ENCODE measurements at places on chromosomes 11 and 22.

DNA sequence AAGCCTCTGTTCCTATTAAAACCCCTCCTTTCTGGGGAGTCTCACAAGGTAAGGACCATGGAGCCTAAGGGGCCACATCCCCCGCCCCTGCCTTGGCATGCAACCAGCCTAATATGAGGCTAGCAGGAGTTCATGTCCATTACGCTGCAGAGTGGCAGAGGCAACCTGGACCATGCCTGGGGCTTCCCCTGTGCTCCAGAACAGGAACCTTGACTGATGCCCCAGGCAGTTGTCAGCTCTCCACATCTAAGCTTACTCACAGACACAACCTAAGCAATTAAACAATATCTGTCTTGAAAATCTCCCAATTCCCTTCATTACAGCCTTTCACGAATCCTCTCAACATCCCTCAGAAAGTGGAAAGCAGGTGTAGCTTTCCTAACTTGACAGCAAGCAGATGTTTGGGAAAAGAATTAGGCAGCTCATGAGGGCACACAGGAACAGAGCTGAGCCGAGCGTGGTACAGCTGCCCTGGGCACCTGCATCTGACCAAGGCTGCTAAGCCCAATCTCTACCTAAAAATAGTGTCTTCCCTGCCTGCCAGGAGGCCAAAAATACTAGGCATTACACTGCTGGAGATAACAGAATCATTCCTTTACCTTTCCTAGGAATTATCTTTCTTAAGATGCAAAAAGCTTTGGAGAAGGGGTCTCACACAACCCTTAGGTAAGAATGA is 20.8 kb downstream of the C11orf71 start:
- no peak for DNase-seq

GRCh38 chr11:90913131-90913668 is 690.4 kb upstream of the CHORDC1 start:
- no peak for DNase-seq

GRCh38 chr11:110340436-110340835 is 44.0 kb upstream of the RDX start:
- no peak for DNase-seq

GRCh38 chr22:37744589-37744988 is 47.7 kb downstream of the TRIOBP start:
- no peak for DNase-seq

GRCh38 chr11:45181193-45181888 is 34.9 kb downstream of the PRDM11 start:
- DNase-seq, result no peak

GRCh38 chr11:119709638-119710346 is 19.2 kb downstream of the NECTIN1 start:
- no peak for DNase-seq

DNA sequence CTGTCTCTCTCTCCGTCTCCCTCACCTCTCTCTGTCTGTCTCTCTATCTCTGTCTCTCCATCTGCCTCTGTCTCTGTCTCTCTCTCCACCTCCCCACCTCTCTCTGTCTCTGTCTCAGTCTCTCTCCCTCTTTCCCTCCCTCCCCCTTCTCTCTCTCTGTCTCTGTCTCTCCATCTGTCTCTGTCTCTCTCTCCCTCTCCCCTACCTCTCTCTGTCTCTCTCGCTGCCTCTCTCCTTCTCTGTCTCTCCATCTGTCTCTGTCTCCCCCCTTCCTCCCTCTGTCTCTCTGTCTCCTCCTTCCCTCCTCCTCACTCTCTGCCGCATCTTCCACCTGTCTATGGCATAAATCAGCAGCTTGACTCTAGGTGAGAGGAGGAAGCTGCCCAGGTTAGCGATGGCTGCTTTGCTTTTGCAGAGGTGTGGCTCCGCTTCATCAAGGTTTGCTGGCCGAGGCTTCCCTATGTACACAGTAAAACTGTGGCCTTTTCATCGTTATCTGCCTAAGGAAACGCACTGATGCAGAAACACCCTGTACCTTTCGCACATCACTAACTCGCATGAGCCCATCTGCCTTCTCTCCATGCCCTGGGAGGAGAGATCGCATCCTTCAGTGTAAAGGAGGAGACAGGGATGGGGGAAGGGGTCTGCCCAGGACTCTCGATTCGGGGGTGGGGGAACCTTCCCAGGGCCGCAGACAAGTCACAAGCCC is 44.5 kb downstream of the ANO1 start:
- no peak for DNase-seq

DNA sequence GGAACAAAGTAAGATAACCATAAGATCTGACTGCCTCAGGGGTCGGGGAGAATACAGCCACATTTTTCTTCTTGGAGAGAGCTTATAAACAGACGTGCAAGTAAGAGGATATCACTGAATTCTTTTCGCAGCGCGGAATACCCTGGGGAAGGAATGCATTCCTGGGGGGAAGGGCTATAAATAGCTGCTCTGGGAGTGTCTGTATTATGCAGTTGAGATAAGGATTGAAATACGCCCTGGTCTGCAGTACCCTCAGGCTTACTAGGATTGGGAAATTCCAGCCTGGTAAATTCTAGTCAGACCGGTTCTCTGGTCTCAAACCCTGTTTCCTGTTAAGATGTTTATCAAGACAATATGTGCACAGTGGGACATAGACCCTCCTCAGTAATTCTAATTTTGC is 1491.7 kb upstream of the RAG2 start:
- no peak for DNase-seq

DNA sequence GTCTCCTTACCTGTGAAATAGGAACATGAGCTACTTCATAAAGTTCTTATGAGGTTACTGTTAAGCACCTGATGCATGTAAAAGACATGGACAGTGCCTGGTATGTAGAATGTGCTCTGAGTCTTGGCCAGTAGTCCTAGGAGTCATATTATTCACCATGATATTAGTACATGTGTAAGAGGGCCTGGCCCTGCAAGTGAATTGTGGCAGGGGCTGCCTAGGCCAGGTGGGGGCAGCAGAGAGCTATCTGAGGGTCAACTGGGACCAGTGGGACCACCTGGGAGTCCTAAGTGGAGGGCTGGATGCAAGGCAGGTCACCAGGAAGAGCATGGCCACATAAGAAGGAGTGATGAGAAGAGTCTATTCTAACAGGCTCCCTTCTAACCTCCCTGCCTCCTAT is 529.5 kb downstream of the SOX6 start:
- DNase-seq, result peak; percentile 1

GRCh38 chr11:42762348-42762747 is 549.4 kb upstream of the API5 start:
- DNase-seq, result no peak

GRCh38 chr11:2466869-2467694 is 22.3 kb downstream of the KCNQ1 start:
- no peak for DNase-seq

DNA sequence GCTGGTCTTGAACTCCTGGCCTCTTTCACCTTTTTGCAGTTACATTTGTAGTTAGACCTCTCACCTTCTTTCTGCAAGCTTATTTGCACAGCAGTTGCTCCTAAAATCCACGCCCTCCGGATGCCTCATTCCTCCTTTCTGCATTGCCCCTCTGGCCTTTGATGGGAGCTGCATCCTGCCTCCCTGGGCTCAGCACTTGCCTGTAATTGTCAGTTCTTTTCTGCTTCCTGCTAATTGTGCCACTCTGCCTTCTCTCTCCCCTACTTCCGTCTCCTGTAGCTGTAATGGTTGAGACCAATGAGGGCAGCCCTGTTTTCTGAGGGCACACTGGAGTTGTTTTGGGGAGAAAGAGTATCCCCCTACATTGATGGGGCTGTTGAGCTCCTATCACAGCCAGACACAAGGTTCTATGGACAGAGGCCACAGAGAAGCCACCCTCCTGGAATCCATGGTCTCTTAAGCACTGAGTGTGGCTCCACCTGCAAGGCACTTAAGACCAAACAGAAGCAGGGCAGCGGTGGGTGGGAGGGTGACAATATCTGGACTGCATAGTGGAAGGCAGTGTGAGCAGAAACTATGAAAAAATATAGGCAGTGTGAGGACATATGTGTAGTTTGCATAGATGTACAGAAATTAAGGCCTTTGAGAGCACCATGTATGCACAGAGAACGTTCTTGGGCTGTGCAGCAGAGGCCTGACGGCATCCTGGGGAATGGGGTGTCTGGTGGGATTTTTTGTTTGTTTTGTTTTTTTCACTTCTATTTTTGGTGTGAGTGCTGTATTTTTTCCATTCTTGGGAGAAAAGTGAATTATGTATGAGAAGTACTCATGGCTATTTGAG is 30.5 kb downstream of the YDJC start:
- DNase-seq, result no peak

GRCh38 chr22:23213581-23214334 is 33.4 kb downstream of the BCR start:
- DNase-seq, result no peak

Measured in stimulated activated CD4-positive, alpha-beta T cell treated with anti-CD3 and anti-CD28 coated beads, Interleukin-12 subunit alpha, Interleukin-12 subunit beta, amount 100 ng/mL, for 4 hours (primary cell).